WTC11 (cell line): ENCODE measurements at places on chromosomes 11 and 22. TPM values are rescaled to one million over a fixed set of nuclear protein-coding genes. Genes with fewer than 3 reads are reported as not detected.

DNA sequence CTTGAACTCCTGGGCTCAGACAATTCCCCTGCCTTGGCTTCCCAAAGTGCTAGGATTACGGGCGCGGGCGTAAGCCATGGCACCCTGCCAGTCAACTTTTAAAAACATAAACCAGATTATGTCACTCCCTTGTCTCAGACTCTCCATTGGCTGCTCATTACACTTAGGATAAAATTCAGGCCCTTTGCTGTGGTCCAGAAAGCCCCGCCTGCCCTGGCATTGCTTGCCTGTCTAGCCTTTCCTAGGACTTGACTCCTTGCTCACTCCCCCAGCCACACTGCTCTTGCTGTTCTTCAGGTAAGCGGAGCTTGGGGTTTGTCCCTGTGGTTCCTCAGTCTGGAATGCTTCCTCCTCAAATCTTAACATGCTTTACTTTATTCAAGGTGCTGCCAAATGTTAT is 30.5 kb downstream of the DIXDC1 start:
- H3K36me3 ChIP-seq, result peaks cover 22% of the 10 kb centered on the region
- DNase-seq, result no peak
- H3K27ac ChIP-seq, result no peak overlapping the region
- H3K27me3 ChIP-seq, result no peaks in the 10 kb centered on the region

DNA sequence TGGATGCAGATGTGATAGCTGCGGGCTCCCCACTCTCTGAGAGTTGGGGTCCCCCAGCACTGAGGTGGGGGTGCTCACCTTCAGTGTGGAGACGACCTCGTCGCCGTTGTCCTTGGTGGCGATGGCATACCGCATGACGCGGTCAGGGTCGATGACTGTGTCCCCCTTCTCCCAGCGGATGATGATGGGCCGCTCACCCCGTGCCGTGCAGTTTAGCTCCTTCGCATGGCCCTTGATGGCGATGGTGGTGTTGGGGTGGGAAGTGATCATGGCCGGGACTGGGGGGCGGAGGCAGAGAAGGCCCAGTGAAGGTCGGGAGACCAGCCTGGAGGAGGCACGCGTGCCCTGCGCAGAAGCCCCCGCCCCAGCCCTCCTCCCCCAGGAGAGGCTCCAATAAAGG is 154.2 kb downstream of the CEP164 start:
- no peaks in the 10 kb centered on the region; the same call in 1 of the 2 replicates for H3K27me3 ChIP-seq
- no peak overlapping the region for H3K27ac ChIP-seq
- no peaks in the 10 kb centered on the region for H3K36me3 ChIP-seq

DNA sequence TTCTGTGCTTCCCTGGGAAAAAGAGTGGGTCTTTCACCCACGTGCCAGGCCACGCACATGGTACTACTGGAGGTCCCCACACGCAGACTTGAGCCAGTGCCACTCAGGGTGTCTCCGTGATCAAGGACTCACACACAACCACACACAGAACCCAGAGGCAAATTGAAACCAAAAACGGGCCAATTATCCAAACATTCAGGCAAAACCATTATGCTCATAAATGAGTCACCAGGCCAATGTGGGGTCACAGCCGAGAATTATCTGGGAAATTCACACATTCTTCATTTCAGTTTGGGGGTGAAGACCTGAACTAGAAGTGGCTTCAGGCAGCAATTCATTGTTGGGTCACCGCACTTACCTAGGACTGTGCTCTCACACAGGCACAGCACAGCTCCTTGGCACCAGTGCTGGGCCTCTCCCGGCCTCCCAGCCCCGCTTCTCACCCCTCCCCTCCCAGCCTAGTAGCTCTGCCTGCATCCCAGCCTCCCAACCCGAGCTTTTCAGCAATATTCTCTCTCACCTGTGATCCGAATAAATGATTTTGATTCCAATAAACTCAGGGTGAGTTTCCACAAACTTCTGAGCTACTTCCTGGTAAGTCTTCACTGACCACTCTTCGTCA is 28.0 kb downstream of the ADA2 start:
- peaks cover 9% of the 10 kb centered on the region for H3K36me3 ChIP-seq
- DNase-seq, result no peak

DNA sequence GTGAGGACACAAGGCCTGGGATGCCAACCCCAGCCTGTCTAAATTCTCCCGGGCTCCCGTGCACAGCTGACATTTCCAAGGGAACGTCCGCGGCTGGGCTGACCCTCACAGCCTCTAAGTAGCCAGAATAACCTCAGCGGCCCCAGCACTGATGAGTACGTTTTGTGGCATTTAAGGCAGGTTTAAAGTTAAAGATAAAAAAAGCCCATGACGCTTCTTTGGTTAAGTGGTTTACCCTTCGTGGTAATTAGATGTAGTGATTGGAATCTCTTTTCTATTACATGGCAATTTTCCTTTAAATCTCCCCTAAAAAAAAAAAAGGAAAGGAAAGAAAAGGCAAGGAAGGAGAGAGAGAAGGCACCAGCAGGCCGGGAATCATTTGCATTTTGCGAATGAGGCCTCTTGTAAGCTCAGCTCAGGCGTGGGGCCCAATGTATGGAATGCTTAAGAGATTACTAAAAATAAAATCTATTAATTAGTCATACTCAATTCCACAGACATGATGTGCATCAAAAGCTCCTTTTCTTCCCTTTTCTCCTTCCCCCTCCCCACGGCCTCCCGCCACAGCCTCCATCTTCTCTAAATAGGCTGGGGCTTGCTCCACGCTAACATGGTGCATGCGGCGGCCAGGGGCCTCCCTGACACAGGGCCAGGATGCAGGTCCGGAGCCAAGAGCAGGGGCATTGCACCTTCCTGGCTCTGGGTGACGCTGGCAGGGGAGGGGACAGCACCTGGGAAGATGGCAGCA is 44.1 kb downstream of the MACROD1 start:
- H3K4me3 ChIP-seq, result no peak overlapping the region
- peaks cover 43% of the 10 kb centered on the region for H3K4me1 ChIP-seq
- H3K27ac ChIP-seq, result peak overlapping the region; percentile 49; the same call in 1 of the 2 replicates

- peaks cover 21% of the 10 kb centered on the region for H3K4me1 ChIP-seq
- no peak for DNase-seq
- peaks cover 6% of the 10 kb centered on the region for H3K27me3 ChIP-seq
- H3K4me3 ChIP-seq, result no peak overlapping the region
- H3K27ac ChIP-seq, result no peak overlapping the region
These were observed 352.9 kb downstream of the CTTN start for GRCh38 chr11:70751142-70751734.

ZNF143 gene
- 34.0 to 35.8 TPM (median 34.0 TPM) in 3 replicates for total RNA-seq

OR52E5 gene
- not detected in 3 replicates for total RNA-seq
